ENCODE measurements at places on chromosomes 3 and 15.

DNA sequence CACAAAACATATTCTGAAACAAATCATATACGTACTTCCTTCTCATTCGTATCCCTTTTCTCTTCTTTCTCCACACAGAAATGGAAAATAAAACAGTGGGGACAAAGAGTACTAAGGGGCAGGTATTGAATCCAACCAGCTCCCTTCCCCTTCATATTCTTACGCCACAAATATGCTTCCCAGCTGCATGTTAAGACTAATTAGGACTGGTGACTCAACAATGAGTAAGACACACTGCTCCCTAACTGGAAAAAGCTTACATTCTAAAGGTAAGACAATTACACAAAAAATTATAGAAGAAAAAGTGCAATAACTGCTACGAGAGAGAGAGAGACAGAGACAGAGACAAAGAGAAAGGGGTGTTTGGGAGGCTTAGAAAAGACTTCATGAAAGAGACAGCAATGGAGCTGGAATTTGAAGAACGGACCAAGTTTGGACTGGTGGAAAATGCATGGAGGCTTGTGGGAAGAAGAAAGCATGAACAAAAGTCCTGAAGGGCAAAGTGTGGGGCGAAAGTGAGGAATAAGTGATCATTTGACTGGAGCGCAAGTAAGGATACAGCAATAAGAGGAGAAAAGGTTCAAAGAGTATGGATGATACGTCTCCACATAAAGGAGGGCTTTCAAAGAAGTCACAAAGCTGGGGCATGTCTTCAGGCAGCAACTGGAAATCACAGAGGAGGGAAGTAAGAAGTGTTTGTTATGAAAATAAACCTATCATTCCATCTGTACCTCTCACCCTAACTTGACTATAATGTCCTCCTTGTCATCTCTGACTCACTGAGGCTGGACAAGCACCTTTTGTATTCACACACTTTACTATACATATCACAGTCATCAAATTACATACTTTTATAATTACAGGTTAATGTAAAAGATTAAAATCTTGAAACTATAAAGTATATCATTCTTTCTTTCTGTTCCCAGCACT lies 49.2 kb downstream of the RYK start:
- no peak for DNase-seq

DNA sequence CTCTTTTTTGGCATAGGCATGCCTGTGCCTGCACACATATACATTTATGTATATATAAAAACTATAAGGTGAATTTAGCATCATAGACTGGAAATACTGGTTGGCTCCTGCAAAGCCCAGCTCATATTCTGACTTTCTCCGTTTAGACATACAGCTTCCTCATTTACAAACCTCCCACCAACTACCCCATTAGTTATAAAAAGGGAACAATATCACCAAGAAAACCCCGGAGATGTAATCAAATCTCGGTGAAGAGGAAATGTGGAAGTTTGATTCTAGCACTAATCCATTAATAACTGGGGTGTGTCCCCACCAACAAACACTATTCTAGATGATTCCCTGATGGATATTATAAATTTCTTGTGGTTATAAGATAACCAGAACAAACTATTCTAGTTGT lies 517.7 kb upstream of the TBL1XR1 start:
- no peak for DNase-seq

GRCh38 chr3:48301800-48302166 lies 31.7 kb downstream of the SPINK8 start:
- DNase-seq, result no peak

GRCh38 chr3:71177375-71177774 lies 406.2 kb downstream of the FOXP1 start:
- no peak for DNase-seq

DNA sequence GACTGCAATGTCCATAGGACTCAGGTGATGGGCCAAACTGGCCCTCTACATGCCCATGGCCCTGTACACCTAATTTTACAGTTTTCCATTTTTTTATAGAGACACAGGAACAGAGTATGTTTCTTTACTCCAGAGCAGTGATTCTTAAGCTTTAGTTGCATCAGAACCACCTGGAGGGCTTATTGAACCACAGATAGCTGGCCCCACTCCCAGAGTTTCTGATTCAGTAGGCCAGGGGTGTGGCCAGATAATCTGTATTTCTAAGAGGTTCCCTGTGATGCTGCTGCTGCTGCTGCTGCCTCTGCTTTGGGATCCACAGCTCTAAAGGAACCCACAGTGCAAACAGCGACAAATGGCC lies 5.1 kb downstream of the RBP1 start:
- no peak for DNase-seq

DNA sequence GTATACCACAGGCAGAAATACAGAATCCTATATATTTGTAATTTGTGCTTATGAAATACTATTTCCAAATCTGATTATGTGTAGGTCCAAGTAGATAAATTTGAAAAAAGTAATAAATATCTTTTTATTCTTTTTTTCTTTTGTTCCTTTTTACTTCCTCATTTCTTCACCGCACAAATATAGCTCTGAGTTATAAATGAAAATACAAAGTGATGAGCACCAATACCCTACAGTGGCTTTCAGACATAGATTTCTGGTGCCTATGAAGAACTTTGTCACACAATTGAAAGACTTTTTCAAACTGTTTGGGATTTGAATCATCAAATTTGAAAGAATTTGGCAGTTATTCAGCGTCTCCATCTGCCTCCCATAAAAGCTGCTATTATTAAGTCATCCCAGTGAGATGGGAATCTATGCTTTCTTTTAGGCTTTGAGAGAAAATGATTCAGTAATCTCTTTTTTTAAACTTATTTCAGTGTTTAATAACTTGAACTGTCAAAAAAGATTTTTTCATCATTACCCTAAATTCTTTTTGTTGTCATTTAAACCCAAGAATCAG lies 363.6 kb upstream of the GOLIM4 start:
- DNase-seq, result no peak

- DNase-seq, result no peak
These were observed 190.6 kb upstream of the ARPP21 start for GRCh38 chr3:35448681-35449080.

DNA sequence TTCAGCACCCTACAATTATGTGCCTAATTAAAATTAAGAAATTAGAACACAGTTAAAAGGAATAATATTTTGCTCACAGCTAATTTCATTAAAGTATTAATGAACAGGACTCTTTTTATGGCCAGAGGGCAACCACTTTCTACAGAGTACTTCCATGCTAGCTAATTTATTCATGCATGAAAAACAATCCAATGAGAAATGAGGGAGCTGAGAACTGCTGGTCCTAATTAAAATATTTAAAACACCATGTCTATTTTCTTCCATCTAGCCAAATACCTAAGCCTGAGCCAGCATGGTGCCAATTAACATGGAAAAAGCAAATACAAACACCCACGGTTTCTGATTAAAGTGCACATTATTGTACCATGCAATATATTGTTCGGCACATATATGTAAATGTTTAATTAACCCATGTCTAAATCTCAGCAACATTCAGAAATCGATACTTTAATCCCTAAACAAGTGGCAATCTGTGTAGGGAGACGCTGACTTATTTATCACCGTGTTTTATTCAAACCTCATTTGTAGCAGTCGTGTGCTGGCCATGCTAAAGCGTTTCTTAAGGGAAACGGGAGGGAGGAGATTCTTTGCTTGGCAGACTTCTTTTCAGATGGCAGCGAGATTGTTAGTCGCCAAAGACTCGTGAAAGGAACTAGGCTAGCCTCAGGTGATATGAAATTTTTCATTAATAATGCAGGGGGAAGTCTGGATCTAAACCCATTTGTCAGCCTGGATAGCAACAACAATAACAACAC lies 193.5 kb downstream of the ANXA2 start:
- no peak for DNase-seq

DNA sequence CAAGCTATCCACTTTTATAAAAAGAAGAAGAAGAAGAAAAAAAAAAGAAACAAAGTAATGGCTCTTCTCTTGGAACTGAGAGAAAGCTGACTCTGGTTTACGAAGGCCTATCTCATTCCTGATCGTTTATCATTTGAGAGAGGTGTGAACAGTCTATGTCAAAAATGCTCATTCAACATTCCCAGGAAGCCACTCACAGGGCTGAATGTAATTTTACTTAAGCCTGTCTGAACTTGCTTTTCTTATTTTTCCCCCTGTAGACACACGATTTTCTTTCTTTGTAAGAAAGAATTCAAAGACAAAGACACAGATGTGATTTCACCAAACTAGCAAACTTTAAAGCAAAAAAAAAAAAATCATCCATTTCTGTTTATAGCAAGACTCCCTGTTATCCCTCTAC lies 805.8 kb downstream of the FHIT start:
- DNase-seq, result no peak

DNA sequence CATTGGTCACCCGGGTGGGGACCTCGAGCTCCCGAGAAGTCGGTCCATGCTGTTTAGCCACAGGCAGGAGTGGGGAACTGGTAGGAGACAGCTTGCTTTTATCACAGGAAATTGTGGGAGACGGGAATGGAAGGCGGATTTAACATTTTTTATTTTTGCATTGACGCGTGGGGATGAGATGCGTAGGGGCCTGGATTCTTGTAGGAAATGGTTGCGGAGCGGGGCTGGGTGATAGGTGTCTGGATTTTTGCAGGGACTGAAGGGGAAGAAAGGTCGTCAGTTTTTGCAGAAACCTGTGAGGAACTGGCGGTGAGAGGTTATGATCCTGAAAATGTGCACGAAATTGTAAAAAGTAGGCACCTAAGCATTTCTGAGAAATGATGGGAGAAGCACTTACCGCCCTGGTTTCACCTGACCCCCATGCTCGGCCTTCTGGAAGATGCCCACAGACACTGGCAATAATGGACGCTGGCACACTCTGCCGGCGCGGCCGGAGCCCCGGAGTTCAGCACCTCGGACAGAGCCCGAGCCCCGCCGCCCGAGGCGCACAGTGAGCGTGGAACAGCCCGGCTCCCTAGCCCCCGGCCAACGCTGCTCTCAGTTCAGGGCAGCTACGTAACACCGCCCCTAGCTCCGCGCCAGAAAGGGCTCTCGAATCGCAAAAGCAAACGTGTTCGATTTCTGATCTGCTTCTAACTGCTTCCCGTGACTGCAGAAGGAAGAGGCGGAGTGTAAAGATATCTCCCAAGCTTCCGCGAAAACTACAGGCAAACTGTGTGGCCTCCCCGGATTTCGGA lies 928 bp downstream of the ANKRD34C start:
- DNase-seq, result no peak

DNA sequence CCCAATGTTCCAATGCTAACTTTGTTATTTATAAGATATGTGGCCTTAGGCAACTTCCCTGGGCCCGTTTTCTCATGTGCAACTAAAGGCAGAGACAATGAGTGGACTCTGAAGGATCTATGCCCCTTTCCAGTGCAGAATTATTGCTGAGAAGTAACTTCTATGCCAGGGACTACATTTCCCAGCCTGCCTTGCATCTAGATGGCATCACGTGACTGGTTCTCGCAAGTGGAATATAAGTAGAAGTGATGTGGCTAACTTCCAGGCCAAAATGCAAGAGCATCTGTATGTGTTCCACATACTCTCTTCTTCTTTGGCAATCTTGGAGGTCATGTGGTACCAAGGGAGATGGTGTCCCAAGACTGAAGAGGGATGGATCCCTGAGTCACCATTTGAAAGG lies 674.4 kb downstream of the NTRK3 start:
- no peak for DNase-seq

GRCh38 chr3:44439499-44440295 lies 37.8 kb downstream of the ZNF445 start:
- no peak for DNase-seq

GRCh38 chr3:124118397-124118796 lies 126.5 kb upstream of the ROPN1 start:
- no peak for DNase-seq

- no peak for DNase-seq
These were observed 54.5 kb downstream of the SLMAP start for GRCh38 chr3:57810471-57811137.

GRCh38 chr3:152051501-152052404 lies 178.3 kb downstream of the SUCNR1 start:
- no peak for DNase-seq

- DNase-seq, result no peak
These were observed 200.7 kb upstream of the SEMA6D start for GRCh38 chr15:47516558-47516957.
